ENCODE measurements at places on chromosomes 1 and 21. TPM values are rescaled to one million over a fixed set of nuclear protein-coding genes. Genes with fewer than 3 reads are reported as not detected.

The CELSR2 gene
- 0.38 TPM for polyA plus RNA-seq

GRCh38 chr1:240797050-240797449 lies 185.1 kb upstream of the GREM2 start:
- H3K36me3 ChIP-seq = no peaks in the 10 kb centered on the region
- H3K4me3 ChIP-seq = no peak overlapping the region
- no peak overlapping the region for H3K27ac ChIP-seq
- no peak for DNase-seq

DNA sequence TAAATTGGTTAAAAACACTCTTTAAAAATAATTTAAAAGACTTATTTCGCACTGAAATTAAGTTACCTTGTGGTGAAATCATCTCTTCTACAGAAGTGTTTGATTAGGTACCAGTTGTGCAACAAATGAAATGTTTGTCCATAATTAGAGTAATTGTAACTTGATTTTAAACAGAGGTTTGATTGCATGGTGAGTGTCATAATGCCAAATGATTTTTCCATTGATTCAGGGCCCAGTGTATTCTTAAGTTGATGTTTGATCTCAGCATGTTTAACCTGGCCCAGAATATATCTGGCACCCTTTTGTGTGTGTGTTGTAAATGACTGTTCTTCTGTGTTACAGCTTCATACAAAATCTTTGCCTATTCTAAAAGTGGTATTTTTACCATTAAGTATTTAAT lies 28.5 kb downstream of the LRRC8B start:
- no peaks in the 10 kb centered on the region for H3K36me3 ChIP-seq
- no peaks in the 10 kb centered on the region for H3K27me3 ChIP-seq
- DNase-seq = no peak
- no peak overlapping the region for H3K27ac ChIP-seq
- H3K4me3 ChIP-seq = no peak overlapping the region
- H3K4me1 ChIP-seq = no peaks in the 10 kb centered on the region

DNA sequence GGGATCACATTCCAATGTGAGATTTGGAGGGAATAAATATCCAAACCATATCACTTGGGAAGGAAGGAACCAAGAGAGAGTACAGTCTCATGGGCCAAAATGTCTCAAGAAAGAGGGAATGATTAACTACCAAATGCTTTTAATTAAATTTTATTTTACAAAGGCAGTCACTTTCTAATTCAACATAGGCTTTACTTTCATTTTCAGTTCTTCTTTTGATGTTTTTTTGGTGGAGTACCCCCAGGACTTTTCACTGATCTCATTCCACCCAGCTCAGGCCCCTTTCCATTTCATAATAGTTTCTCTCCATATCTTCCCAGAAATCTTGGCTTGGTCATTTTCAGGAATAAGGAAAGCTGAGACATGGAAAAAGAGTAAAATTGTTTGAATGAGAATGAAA lies 5.1 kb upstream of the SLAMF7 start:
- H3K36me3 ChIP-seq = no peaks in the 10 kb centered on the region
- no peak overlapping the region for H3K27ac ChIP-seq
- no peak for DNase-seq
- no peaks in the 10 kb centered on the region for H3K27me3 ChIP-seq
- no peak overlapping the region for H3K4me3 ChIP-seq
- no peaks in the 10 kb centered on the region for H3K4me1 ChIP-seq

GRCh38 chr1:201676197-201676596 lies 137.3 kb downstream of the NAV1 start:
- no peak overlapping the region for H3K27ac ChIP-seq
- no peaks in the 10 kb centered on the region for H3K4me1 ChIP-seq
- no peak overlapping the region for H3K4me3 ChIP-seq
- no peaks in the 10 kb centered on the region for H3K27me3 ChIP-seq
- DNase-seq = no peak

DNA sequence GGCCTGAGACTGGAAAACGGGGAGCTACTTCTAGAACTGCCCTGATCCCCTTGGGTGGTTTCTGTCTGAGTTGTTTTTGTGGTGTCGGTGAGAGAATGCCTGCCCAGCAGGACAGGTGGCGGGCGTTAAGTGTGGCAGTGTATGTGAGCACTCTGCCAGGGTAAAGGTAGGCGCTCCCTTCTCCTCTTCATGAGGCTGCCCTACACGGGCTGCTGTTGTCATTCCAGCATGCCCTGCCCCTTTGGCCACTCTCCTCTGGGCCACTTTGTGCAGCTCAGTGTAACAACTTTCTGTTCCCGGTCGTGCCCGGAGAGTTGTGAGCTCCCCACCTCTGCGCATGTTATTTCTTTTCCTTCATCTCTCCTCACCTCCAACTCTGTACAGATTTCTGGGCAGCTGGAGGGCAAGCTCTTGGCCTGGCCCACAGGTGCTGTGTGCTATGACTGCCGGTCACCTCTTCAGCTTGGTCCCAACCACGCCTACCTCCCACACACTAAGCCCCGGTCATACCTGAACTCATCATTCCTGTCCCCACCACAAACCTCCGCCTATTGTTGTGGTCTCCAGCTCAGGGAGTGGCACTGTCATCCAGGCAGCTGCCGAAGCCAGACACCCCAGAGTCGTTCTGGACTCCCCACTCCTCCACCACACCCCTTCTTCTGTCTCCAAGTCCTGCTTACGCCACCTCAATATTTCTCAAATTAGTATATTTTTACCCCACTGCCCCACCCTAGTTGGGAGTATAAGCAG lies 69.0 kb downstream of the GADD45A start:
- no peaks in the 10 kb centered on the region for H3K36me3 ChIP-seq
- DNase-seq = no peak
- H3K4me1 ChIP-seq = peaks cover 16% of the 10 kb centered on the region
- no peak overlapping the region for H3K4me3 ChIP-seq

- no peak for DNase-seq
- no peaks in the 10 kb centered on the region for H3K4me1 ChIP-seq
- no peak overlapping the region for H3K4me3 ChIP-seq
- H3K36me3 ChIP-seq = no peaks in the 10 kb centered on the region
- H3K27ac ChIP-seq = no peak overlapping the region
Observed at GRCh38 chr21:27589781-27590180, 622.9 kb upstream of the ADAMTS5 start.

The SNX7 gene
- polyA plus RNA-seq = 31.4 TPM

- no peaks in the 10 kb centered on the region for H3K4me1 ChIP-seq
- H3K36me3 ChIP-seq = no peaks in the 10 kb centered on the region
- H3K27me3 ChIP-seq = no peaks in the 10 kb centered on the region
- H3K4me3 ChIP-seq = no peak overlapping the region
- no peak for DNase-seq
- H3K27ac ChIP-seq = no peak overlapping the region
Observed at GRCh38 chr1:184101141-184101540, 49.6 kb downstream of the TSEN15 start.

- no peaks in the 10 kb centered on the region for H3K4me1 ChIP-seq
- no peaks in the 10 kb centered on the region for H3K27me3 ChIP-seq
- no peak for DNase-seq
- H3K27ac ChIP-seq = no peak overlapping the region
- no peak overlapping the region for H3K4me3 ChIP-seq
- H3K36me3 ChIP-seq = no peaks in the 10 kb centered on the region
Observed at GRCh38 chr1:169610108-169610507, 19.8 kb downstream of the SELP start.

DNA sequence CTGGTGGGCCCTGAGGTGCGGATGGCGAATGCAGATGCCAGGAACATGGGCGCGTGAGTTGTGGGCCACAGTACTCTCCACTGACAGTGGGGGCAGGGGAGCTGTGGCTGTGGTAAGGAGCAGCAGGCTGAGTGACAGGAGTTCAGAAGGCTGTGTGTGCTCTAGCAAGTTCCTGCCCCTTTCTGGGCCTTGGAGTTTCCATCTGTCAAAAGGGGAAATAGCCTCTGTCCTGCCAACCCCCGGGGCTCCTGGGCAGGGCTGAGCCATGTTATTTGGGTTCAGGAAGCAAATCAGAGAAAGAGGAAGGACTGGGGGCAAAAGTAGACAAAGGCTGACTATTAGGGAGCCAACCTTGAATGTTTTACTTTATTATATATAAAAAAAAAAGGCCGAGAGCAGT lies 19.5 kb upstream of the MFN2 start:
- DNase-seq = peak; percentile 72
- no peak overlapping the region for H3K4me3 ChIP-seq
- no peaks in the 10 kb centered on the region for H3K36me3 ChIP-seq
- H3K4me1 ChIP-seq = no peaks in the 10 kb centered on the region
- no peaks in the 10 kb centered on the region for H3K27me3 ChIP-seq

DNA sequence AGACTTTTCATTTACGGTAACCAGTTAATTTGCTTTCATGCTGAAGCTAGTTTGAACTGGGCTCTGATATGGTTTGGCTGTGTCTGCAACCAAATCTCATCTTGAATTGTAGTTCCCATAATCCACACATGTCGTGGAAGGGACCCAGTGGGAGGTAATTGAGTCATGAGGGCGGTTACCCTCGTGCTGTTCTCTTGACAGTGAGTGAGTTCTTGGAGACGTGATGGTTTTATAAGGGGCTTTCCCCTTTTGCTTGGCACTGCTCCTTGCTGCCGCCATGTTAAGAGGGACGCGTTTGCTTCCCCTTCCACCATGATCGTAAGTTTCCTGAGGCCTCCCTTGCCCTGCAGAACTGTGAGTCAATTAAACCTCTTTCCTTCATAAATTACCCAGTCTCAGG lies 10.3 kb upstream of the FHAD1 start:
- no peak overlapping the region for H3K27ac ChIP-seq
- H3K4me3 ChIP-seq = no peak overlapping the region
- H3K4me1 ChIP-seq = no peaks in the 10 kb centered on the region
- no peaks in the 10 kb centered on the region for H3K27me3 ChIP-seq
- DNase-seq = no peak
- no peaks in the 10 kb centered on the region for H3K36me3 ChIP-seq

- no peak overlapping the region for H3K4me3 ChIP-seq
- peaks cover 2% of the 10 kb centered on the region for H3K4me1 ChIP-seq
- no peak for DNase-seq
- H3K27me3 ChIP-seq = no peaks in the 10 kb centered on the region
- H3K27ac ChIP-seq = no peak overlapping the region
- no peaks in the 10 kb centered on the region for H3K36me3 ChIP-seq
Observed at GRCh38 chr1:162087111-162087510, 17.6 kb downstream of the NOS1AP start.

GRCh38 chr1:232029315-232029714 lies 402.7 kb downstream of the DISC1 start:
- no peaks in the 10 kb centered on the region for H3K4me1 ChIP-seq
- DNase-seq = no peak
- no peaks in the 10 kb centered on the region for H3K36me3 ChIP-seq

DNA sequence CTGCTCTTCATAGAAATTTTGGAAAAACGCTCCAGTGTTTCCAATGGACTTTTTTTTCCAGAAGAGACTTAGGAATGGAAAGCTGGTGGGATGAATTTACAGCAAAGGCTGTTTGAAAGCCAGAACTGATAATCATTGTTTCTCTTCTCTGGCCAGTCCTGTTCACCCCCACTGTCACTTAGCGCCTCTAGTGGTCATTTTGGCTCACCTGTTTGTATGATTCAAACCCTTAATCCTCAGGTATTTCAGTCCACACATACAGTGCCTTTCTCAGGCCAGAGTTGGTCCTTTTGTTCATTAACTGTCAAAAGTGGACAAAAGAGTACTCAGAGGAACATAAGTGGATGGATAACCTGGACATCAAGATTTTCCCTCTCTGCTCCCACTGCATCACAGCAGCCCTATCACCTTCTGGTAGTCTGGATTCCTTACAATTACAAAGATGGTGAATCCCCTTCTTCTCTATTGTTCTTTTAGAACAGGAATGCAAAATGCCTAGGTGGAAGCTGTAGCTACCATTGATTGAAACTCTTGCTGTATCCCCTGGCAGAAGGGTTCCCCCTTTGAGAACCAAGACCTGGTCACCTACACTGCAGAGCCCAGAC lies 177.6 kb upstream of the OLFM3 start:
- H3K4me3 ChIP-seq = no peak overlapping the region
- no peaks in the 10 kb centered on the region for H3K27me3 ChIP-seq
- H3K36me3 ChIP-seq = no peaks in the 10 kb centered on the region
- H3K27ac ChIP-seq = no peak overlapping the region
- no peaks in the 10 kb centered on the region for H3K4me1 ChIP-seq

DNA sequence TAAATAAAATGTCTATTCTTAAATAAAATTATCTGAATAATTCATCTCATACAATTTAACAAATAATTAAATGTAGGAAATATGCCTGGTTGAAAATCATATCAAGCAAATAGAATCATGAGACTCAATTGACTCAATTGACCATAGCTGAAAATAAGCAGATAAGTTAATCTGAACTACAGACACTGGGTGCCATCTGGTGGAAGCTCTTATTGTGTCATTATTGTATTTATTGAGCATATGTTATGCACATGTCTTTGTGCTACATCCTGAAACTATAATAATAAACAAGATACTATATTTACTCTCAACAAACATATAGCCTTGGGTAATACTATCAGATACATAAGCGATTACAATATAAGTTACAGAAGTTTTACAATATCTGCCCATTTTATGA lies 41.0 kb downstream of the BRINP3 start:
- no peak for DNase-seq
- no peak overlapping the region for H3K4me3 ChIP-seq
- no peaks in the 10 kb centered on the region for H3K36me3 ChIP-seq
- no peak overlapping the region for H3K27ac ChIP-seq
- no peaks in the 10 kb centered on the region for H3K4me1 ChIP-seq

DNA sequence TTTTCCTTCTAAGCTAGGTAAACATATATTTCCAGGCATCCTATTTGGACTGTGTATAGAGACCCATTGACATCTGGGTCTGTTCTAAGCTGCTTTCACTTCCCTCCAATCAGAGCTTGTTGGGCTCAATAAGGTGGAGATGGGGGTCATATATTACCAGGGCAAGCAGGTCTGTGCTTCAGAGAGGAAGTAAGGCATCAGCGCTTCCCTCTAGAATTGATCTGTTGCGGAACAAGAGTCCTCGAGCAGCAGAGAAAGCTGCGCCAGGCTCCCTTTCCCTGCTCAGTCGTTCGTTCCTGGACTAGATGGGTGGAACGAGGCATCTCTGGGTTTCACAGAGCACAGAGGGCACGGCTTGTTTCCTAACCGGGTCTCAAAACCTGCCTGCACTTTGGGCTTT lies 63.5 kb downstream of the DISC1 start:
- no peaks in the 10 kb centered on the region for H3K4me1 ChIP-seq
- H3K27me3 ChIP-seq = no peaks in the 10 kb centered on the region
- no peak overlapping the region for H3K27ac ChIP-seq
- H3K4me3 ChIP-seq = no peak overlapping the region
- H3K36me3 ChIP-seq = no peaks in the 10 kb centered on the region

The ANXA9 gene
- not detected for polyA plus RNA-seq

The GPATCH2 gene
- 5.1 TPM for polyA plus RNA-seq

GRCh38 chr21:38832664-38833063 lies 26.9 kb downstream of the ETS2 start:
- H3K27me3 ChIP-seq = no peaks in the 10 kb centered on the region
- no peak overlapping the region for H3K4me3 ChIP-seq
- no peak for DNase-seq
- H3K27ac ChIP-seq = no peak overlapping the region

DNA sequence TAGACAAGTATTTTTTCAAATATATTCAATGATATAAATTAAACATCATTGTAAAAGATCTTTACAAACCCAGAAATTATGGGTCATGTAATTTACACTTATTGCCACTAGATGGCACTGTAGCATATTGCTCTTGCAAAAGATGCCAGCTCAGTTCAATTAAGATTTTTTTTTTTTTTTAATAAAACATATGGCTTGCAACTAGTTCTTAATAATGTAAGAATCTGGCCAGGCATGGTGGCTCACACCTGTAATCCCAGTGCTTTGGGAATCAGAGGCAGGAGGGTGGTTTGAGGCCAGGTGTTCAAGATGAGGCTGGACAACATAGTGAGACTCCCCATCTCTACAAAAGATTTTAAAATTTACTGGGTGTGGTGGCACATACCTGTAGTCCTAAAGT lies 49.4 kb upstream of the DESI2 start:
- H3K27me3 ChIP-seq = no peaks in the 10 kb centered on the region
- H3K27ac ChIP-seq = no peak overlapping the region
- DNase-seq = no peak
- H3K36me3 ChIP-seq = no peaks in the 10 kb centered on the region
